Activated CD4-positive, alpha-beta T cell treated with anti-CD3 and anti-CD28 coated beads, Interleukin-2, amount 10 ng/mL, durations not matched to agents 24 days and 14 days (primary cell): ENCODE measurements at places on chromosomes 12 and 14. TPM values are rescaled to one million over a fixed set of nuclear protein-coding genes. Genes with fewer than 3 reads are reported as not detected.

DNA sequence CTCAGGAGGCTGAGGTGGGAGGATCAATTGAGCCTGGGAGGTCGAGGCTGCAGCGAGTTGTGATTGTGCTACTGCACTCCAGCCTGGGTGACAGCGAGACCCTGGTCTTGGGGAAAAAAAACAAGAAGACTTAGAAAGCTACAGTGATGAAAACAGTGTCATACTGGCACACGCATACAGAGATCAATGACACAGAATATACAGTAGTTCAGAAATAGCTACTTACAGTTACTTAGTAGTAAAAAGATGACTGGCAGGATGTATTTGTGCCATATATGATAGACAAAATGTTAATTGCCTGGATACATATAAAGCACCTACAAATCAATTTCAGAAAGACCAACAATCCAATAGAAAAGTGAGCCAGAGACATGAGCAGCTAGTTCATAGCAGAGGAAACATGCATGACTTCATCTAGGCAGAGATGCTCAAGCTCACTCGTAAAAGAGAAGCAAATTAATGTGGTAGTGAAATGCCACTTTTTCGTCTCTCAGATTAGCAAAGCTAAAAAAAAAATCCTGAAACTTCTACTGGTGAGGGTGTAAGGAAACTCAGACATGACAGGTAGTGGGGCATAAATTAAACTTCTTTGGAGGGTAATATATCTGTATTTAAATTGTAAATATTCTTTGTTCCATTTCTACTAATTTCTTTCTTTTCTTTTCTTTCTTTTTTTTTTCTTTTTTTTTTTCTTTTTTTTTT, 2.5 kb upstream of the ALDH2 start:
- DNase-seq: no peak

DNA sequence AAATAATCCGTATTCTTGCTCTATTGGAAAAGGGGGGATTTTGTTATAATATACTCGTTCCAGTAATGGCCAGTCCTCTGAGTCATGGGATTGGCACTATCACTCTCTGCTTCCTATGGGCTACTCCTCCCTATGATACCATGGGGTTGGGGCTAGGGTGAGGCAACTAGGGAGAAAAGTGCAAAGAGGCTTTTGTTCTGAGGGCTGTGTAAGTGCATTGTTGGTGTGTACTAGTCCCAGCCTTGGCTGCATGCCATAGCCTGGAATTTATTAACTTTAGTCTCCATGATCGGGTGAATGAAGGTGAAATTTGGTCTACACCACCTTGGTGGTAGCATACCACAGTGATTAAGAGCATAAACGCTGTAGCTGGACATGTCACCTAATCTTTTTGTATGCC, 247.6 kb downstream of the RPAP3 start:
- no peak for DNase-seq

GRCh38 chr14:93132472-93133065, 16.8 kb upstream of the ITPK1 start:
- peak; percentile 79 for DNase-seq

DNA sequence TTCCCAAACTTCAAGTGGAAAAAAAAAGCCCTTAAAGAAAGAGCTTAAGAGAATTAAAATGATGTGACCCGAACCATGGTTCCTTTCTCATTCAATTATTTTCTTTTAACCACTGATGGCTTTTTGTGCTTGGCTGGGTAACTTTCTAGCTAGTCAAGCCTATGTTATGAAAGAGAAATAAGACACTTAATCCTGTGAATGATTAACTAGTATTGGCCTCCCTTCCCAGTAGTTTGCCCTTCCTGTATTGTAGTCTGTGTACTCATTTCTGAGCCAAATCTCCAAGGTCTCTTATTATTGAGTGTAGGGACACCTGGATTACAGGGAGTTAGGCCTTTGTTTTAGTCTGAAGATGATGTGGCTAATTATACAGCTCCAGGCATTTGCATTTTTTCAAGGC, 353.0 kb downstream of the RAD51B start:
- no peak for DNase-seq

Gene CLEC14A
- total RNA-seq: not detected in 2 replicates

- DNase-seq: peak; percentile 78
Observed at GRCh38 chr12:93572712-93573551, 457 bp downstream of the SOCS2 start.

- no peak for DNase-seq
Observed at GRCh38 chr12:15196221-15196620, 25.0 kb downstream of the RERG start.

DNA sequence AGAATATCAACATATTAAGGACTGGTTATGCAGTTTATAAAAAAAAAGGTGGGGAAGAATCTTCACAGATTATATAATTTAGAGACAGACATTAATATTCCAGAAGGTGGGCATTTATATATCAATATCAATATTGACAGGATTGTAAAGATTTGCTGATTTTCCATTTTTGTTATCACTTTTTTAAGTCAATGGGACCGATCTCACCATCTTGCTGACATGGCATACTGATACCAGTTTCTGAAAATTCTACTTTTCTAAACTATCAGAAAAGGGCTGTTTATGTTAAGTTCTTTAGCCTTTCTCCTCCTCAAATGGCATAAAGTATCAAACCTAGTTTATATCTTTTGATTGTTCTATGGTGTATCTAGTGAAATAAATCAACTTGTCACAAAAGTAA, 344.1 kb upstream of the SOX5 start:
- no peak for DNase-seq

Gene GALNT8
- total RNA-seq: 0.82 and 0.99 TPM in 2 replicates

Gene BMAL2
- 55.9 and 58.8 TPM in 2 replicates for total RNA-seq

DNA sequence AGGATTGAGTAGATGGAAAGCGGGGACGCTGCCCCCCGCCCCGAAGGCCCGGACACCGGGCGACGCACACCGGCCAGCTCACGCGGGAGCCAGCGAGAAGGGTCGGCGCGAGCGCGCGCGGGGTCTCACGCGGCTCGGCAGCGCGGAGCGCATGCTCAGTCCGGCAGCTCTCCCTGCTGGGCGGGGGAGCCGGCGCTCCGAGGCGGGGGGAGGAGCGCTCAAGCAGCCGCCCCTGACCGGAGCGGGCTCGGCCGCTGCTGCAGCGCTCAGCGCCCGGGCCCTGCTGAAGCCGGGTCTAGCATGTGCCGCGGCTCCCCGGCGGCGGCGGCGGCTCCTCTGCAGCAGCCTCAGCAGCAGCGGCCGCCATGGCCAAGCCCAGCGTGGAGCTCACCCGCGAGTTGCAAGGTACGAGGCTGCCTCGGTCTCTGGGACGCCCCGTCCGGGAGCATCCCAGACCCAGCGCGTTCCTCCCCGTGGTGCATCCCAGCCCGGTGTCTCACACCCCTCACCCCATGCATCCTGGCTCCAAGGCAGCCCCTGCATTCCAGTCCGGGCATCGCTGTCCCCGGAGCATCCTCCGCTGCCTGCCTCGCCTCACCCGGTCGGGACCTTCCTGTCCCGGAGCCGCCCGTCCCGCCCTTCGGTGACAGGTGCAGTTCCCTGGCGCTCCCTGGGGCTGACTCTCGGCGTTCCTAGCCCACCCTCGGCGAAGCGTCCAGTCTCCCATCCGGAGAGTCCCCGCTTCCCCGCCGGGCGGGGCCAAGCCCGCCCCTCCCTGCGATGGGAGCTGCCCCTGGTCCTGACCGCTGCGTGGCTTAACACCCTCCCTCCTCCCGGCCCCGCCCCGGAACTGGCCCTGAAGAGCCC, at the start of gene CARMIL3:
Gene CARMIL3 (plus strand): TSS at position 221 of the 867 bp plus-strand sequence. CDS start 145 bp downstream, at position 366.
- DNase-seq: peak; percentile 92

- DNase-seq: no peak
Observed at GRCh38 chr12:100797246-100797645, 2.7 kb downstream of the ANO4 start.

- DNase-seq: no peak
Observed at GRCh38 chr12:52826611-52827498, 7.3 kb downstream of the KRT79 start.

Gene IFI27
- 66.9 and 67.3 TPM in 2 replicates for total RNA-seq

GRCh38 chr12:40969796-40970195, 218.3 kb upstream of the PDZRN4 start:
- DNase-seq: no peak

DNA sequence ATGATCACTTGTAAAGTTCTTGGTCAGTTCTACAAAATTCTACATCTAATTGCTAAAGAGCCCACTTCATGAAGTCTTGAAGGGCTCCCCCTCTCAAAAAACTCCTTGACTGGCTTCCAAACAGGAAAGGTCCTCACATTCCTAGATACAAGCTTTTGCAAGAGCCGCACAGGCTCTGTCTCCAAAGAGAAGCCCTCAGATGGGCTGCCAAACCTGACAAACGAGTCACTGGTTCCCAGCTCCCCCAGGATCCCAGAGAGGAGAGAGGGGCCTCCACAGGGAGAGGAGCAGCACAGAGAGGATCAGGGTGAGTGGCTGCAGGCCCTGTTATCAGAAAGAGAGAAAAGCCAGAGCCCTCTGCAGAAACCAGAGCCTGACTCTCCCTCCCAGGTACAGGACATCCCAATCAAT, 5.8 kb downstream of the NID2 start:
- no peak for DNase-seq

- peak; percentile 90 for DNase-seq
Observed at GRCh38 chr12:49296034-49296835, 1.3 kb downstream of the PRPH start.

Gene C14orf180
- total RNA-seq: not detected in 2 replicates

GRCh38 chr14:96660667-96661066, 136.5 kb upstream of the VRK1 start:
- no peak for DNase-seq

Gene WDHD1
- 60.7 and 63.0 TPM in 2 replicates for total RNA-seq

Gene CATSPERB
- total RNA-seq: 0.30 and 1.5 TPM in 2 replicates

DNA sequence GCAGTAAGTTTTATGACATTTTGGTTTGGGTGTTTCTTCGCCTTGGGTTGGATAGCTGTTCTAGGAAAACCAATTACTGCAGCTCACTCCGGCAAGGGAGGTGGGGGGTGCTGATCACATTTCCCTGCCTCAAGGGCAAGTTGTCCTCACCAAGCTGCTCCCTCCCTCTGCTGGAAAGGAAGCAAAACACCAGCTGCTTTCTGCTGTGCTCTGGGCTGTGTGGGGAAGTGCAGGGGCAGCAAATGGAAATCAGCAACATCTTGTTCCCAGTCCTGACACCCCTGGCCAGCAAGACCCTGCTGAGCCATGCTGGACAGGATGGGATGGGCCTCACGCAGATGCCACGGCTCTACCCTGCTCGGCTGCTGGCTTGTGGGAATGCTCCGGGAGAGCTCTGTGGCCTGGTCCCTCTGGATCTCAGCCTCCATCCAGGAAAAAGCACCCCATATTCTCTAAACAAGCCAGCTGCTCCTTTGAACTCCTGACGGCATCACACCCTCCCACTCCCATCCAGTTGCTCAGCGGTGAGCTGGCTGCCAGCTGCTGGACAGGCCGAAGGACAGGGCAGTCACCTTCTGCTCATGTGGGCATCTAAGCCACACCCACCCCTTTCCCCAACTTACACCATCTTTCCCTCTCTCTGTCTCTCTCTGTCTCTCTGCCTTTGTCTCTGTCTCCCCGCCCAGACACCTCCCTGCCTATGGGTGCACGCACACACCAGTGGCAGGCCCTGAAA, 52.4 kb upstream of the EIF5 start:
- no peak for DNase-seq

Gene POTEG
- not detected in 2 replicates for total RNA-seq

GRCh38 chr12:69610729-69611128, at the start of gene LRRC10:
Gene LRRC10, minus strand, starts transcription at chr12:69610907. Its CDS starts 69 bp downstream, at chr12:69610838.
- DNase-seq: no peak

Gene SALL2
- 1.6 and 1.7 TPM in 2 replicates for total RNA-seq

Gene DBX2
- not detected in 2 replicates for total RNA-seq

- DNase-seq: no peak
Observed at GRCh38 chr14:103380719-103381377, 4.4 kb upstream of the MARK3 start.

DNA sequence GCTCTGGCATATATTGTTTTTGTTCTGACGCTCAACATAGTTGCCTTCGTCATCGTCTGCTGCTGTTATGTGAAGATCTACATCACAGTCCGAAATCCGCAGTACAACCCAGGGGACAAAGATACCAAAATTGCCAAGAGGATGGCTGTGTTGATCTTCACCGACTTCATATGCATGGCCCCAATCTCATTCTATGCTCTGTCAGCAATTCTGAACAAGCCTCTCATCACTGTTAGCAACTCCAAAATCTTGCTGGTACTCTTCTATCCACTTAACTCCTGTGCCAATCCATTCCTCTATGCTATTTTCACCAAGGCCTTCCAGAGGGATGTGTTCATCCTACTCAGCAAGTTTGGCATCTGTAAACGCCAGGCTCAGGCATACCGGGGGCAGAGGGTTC, 77.0 kb downstream of the GTF2A1 start:
- no peak for DNase-seq

- peak; percentile 77 for DNase-seq
Observed at GRCh38 chr12:52903285-52903854, 1.5 kb downstream of the KRT8 start.

- no peak for DNase-seq
Observed at GRCh38 chr12:123293178-123293760, 21.6 kb upstream of the CDK2AP1 start.

GRCh38 chr12:23831739-23832138, 117.7 kb downstream of the SOX5 start:
- DNase-seq: no peak

Gene PRPH
- 0.23 TPM in 1 of 2 replicates, not detected in the other for total RNA-seq

Gene IQSEC3
- 0.05 and 0.21 TPM in 2 replicates for total RNA-seq

GRCh38 chr14:35235840-35236239, 56.3 kb upstream of the PSMA6 start:
- no peak for DNase-seq

DNA sequence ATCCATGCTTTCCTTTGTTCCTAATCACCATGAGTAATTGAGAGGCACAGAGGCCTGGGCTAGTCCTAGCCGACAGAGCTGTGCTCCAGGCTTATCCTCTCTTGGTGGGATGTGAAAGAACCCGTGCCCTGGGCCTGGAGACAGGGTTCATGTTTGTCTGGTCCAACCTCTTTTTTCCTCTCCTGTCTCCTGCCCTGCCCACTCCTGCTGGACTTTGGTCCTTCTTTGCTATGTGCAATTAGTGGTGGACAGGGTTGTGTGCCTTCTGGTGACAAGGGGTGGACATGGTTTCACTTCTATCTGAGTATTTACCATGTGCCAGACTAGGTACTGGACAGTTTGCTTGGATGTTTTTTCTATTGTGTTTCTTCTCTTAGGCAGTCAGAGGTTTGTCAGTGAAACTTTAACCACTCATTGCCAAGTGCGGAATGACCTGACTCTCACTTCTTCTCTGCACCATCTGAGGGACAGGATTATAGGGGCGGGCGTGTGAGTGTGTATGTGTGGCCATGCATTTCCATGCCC, 126.1 kb downstream of the SMOC1 start:
- DNase-seq: no peak

Gene CLEC4D
- not detected in 2 replicates for total RNA-seq

- no peak for DNase-seq
Observed at GRCh38 chr12:93039062-93039461, 110.0 kb upstream of the EEA1 start.

DNA sequence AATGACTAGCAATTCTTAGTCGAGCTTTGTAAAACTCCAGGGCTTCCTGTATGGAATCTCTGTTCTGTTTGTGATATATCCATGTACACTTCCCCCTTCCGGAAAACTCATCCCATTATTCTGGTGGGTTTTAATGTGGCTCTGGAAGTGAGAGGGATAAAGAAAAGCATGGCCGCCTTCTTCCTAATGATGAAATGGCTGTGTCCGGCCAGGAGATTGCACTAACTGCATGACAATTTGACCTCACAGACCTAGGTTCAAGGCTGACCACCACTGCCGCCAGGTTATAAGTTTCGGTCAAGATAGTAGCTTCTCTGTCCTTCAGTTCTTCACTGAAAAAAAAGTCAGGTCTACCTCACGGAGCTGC, 41.0 kb upstream of the NPAS3 start:
- DNase-seq: no peak
